Activated T-helper 1 cell treated with anti-CD3 and anti-CD28 coated beads, Interleukin-12 subunit alpha, Interleukin-12 subunit beta, Interleukin-2, Interleukin-4 antibody, amounts not matched to agents 30 ng/mL and 10 ng/mL and 1 ng/mL, durations not matched to agents 14 hours and 24 hours and 36 hours (primary cell): ENCODE measurements at places on chromosomes 11 and 22.

DNA sequence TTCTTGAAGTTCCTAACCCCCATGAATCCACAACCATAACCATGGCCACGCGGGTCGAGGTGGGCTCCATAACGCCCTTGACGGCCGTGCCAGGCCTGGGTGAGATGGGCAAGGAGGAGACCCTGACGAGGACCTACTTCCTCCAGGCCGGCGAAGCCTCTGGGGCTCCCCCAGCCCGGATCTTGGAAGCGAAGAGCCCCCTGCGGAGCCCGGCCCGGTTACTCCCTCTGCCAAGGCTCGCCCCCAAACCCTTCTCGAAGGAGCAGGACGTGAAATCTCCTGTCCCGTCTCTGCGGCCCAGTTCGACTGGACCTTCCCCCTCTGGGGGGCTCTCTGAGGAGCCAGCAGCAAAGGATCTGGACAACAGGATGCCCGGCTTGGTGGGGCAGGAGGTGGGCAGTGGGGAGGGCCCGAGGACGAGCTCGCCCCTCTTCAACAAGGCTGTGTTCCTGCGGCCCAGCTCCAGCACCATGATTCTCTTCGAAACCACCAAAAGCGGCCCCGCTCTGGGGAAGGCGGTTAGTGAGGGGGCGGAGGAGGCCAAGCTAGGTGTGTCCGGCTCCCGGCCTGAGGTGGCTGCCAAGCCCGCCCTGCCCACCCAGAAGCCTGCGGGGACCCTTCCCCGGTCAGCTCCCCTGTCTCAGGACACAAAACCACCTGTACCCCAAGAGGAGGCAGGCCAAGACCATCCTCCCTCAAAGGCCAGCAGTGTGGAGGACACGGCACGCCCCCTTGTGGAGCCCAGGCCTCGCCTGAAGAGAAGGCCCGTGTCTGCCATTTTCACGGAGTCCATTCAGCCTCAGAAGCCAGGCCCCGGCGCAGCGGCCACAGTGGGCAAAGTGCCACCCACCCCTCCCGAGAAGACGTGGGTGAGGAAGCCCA, 75.7 kb downstream of the KIAA1671 start:
- peaks cover 6% of the 10 kb centered on the region for H3K27me3 ChIP-seq
- no peaks in the 10 kb centered on the region for H3K36me3 ChIP-seq
- no peak overlapping the region for H3K4me3 ChIP-seq
- H3K4me1 ChIP-seq, result peaks cover 28% of the 10 kb centered on the region

GRCh38 chr11:128304666-128305485, 282.5 kb downstream of the ETS1 start:
- H3K27me3 ChIP-seq, result no peaks in the 10 kb centered on the region
- H3K4me3 ChIP-seq, result peak overlapping the region; percentile 45

DNA sequence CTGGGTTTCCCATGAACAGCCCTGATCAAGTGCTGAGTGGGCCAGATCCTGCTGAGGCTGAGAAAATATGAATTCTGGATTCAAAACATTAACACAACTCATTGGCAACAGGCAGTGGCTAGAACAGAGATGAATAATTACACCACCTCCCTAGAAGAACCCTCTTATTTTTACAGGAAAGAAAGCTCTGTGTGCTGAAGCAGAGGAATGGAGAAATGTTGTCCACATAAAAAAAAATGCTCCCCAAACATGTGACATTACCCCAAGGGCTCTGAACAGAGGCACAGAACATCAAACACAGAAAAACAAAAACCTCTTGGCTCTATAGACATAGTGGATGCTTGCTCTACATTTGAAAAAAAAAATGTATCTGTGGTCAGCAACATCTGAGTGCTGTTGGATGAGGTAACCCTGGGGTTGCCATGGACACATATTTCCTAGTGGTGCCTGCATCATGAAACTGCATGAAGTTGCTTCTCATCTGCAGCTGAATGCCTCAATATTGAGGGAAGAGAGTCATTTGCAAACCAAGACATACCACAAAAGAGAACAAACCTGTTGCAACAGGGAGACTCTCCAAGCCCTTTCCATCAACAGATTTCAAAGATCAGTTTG, 98.8 kb downstream of the SNX19 start:
- no peak overlapping the region for H3K27ac ChIP-seq
- no peaks in the 10 kb centered on the region for H3K4me1 ChIP-seq
- H3K36me3 ChIP-seq, result no peaks in the 10 kb centered on the region
- H3K4me3 ChIP-seq, result no peak overlapping the region
- no peak for DNase-seq

GRCh38 chr22:19477321-19478044, 1.5 kb downstream of the UFD1 start:
- no peaks in the 10 kb centered on the region for H3K27me3 ChIP-seq
- H3K4me3 ChIP-seq, result peak overlapping the region; percentile 87
- DNase-seq, result peak; percentile 8
- peak overlapping the region; percentile 78 for H3K27ac ChIP-seq

DNA sequence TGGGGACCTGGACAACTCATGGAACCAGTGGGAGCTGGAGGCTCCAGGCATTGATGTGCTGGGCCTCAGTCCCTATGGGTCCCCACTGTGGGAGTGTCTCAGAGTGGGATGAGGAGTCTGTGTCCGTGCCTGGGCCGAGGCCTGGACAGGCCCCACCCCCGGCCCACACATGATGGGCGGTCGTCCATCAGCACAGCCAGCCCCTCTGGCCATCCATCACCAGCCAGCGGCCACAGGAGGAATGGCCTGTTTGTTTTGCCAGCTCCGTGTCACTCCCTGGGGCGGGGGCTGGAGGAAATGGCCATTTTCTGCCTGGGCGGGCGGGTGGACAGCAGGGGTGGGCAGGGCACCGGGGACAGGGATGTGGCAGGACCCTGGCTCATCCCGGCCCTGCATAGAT, 13.0 kb upstream of the TBX1 start:
- no peaks in the 10 kb centered on the region for H3K27me3 ChIP-seq
- H3K27ac ChIP-seq, result no peak overlapping the region
- no peaks in the 10 kb centered on the region for H3K4me1 ChIP-seq
- no peak for DNase-seq
- no peaks in the 10 kb centered on the region for H3K36me3 ChIP-seq

GRCh38 chr22:37241351-37242142, 2.5 kb downstream of the RAC2 start:
- peaks cover 64% of the 10 kb centered on the region for H3K36me3 ChIP-seq
- peak overlapping the region; percentile 99 for H3K4me3 ChIP-seq
- H3K4me1 ChIP-seq, result peaks cover 73% of the 10 kb centered on the region
- DNase-seq, result no peak

- H3K4me1 ChIP-seq, result peaks cover 23% of the 10 kb centered on the region
- H3K27me3 ChIP-seq, result peaks cover 10% of the 10 kb centered on the region
- H3K36me3 ChIP-seq, result peaks cover 1% of the 10 kb centered on the region
- DNase-seq, result no peak
- H3K27ac ChIP-seq, result no peak overlapping the region
These were observed 22.3 kb upstream of the KCNJ11 start for GRCh38 chr11:17410606-17411379.

DNA sequence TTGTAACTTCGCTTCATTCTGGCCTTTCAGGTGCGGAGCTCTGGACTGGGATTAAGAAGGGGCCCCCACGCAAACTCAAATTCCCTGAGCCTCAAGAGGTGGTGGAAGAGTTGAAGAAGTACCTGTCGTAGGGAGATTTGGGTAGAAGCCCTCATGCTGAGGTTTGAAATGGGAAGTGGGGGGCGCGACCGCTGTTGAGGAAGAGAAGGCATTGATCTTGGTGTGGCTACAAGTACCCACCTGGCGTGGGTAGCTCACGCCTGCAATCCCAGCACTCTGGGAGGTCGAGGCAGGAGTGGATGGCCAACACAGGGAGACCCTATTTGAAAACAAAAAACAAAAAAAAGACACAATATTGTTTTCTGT, 779 bp downstream of the SELENOH start:
- H3K4me3 ChIP-seq, result peak overlapping the region; percentile 98
- peaks cover 60% of the 10 kb centered on the region for H3K36me3 ChIP-seq
- no peak for DNase-seq
- H3K27ac ChIP-seq, result peak overlapping the region; percentile 95

DNA sequence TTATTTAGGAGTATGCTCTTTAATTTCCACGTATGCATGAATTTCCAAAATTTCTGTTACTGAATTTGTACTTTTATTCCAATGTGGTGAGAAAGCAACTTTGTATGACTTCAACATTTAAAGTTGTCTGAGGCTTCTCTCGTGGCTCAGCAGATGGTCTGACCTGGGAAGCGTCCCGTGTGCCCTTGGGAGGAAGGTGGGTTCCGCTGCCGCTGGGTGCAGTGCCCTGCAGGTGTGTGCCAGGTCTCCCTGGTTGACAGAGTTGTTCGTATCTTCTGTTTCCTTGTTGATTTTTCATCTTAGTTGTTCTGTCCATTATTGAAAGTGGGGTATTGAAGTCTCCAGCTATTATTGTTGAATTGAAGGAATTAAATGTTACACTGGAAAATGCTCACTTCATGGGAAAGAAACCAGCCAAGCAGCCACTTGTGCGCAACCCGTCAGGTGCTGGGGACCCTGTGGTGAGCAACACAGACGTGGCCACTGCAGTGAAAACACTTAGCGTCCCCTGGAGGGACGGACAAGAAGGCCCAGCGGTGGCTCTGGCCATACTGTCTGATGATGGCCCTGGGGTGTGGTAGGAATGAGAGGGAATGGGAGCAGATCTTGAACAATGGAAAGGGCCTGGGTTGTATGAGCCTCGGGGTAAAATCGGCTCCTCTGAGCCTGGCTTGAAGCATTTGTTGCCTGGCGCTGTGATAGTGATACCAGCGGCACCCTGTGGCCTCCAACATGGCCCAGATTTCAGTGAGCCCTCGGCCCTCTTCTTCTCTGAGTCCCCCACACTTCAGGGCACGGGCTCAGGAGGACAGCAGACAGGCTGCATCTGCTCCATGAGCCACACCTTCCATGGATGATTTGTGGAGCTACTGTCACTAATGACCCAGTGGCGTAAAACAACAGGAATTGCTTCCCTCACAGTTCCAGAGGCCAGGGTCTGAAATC, 31.5 kb upstream of the KRTAP5-7 start:
- peak overlapping the region; percentile 57 for H3K27ac ChIP-seq
- peaks cover 62% of the 10 kb centered on the region for H3K36me3 ChIP-seq
- peaks cover 12% of the 10 kb centered on the region for H3K4me1 ChIP-seq
- no peak overlapping the region for H3K4me3 ChIP-seq
- H3K27me3 ChIP-seq, result no peaks in the 10 kb centered on the region

- H3K27ac ChIP-seq, result no peak overlapping the region
- no peaks in the 10 kb centered on the region for H3K4me1 ChIP-seq
- no peak overlapping the region for H3K4me3 ChIP-seq
- no peaks in the 10 kb centered on the region for H3K27me3 ChIP-seq
- H3K36me3 ChIP-seq, result no peaks in the 10 kb centered on the region
These were observed 43.5 kb upstream of the DAGLA start for GRCh38 chr11:61636676-61637075.
